ENCODE measurements at places on chromosomes 12 and 14. TPM values are rescaled to one million over a fixed set of nuclear protein-coding genes. Genes with fewer than 3 reads are reported as not detected.

Gene FSCB
- not detected for total RNA-seq

Gene DIP2B
- total RNA-seq = 20.2 TPM

Gene TAS2R46
- total RNA-seq = 1.5 TPM

Gene CCDC198
- not detected for total RNA-seq

Gene APOF
- not detected for total RNA-seq

Gene PSME1
- total RNA-seq = 118 TPM

Gene CLEC9A
- not detected for total RNA-seq

Gene PTPN21
- total RNA-seq = 13.5 TPM

Gene SPRYD3
- total RNA-seq = 18.6 TPM

Gene KRT2
- total RNA-seq = not detected

Gene ARHGEF40
- 9.9 TPM for total RNA-seq

Gene MAP1LC3B2
- 0.32 TPM for total RNA-seq

Gene GPR132
- total RNA-seq = under 0.01 TPM

Gene EXOC3L4
- not detected for total RNA-seq

Gene LRR1
- total RNA-seq = 25.4 TPM

Gene FERMT2
- total RNA-seq = 108 TPM

Gene ZNF891
- 0.32 TPM for total RNA-seq

Gene MYF5
- total RNA-seq = not detected
